ENCODE measurements at places on chromosomes 11 and 22.

- no peak for DNase-seq
Observed at GRCh38 chr22:50739894-50740293, 1.9 kb downstream of the ACR start.

DNA sequence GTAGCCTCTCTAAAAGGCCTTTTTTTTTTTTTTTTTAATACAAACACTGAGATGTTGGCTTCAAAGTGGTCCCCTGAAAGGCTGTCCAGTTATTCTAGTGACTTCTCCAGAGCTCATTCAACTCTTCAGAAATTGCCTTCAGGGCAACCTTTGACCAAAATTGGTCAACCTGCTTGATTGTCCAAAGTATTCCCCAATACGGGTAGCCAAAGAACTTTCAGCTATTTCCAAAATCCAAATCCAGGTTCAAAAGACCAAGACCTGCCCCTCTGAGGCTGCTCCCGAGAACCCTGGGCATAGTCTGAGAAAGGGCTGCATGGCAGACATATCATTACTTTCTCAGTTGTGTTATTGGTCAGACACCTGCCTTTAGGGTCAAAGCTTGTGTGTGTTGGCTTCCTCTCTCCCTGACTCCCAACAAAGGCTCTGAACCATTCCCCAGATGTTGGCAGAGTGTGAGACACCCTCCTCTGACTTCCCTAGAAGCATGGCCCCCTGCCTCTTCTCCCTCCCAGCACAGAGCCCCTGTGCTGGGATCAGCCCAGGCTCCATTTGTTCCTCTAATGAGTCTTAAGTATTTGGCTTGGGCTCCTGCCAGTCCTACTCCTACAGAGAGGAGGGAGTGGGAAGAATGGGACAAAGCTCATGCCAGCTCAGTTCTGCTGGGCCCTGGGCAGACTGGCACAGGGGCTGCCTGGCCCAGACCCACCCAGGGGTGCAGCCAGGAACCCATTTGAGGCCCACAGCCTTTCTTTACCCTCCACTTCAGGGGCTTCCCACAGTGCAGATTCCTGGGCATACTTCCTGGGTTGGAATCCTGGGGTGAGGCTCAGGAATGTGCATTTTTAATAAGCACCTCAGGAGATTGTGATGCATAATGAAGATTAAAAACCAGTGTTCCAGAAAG lies 30.3 kb downstream of the TNKS1BP1 start:
- DNase-seq: no peak

DNA sequence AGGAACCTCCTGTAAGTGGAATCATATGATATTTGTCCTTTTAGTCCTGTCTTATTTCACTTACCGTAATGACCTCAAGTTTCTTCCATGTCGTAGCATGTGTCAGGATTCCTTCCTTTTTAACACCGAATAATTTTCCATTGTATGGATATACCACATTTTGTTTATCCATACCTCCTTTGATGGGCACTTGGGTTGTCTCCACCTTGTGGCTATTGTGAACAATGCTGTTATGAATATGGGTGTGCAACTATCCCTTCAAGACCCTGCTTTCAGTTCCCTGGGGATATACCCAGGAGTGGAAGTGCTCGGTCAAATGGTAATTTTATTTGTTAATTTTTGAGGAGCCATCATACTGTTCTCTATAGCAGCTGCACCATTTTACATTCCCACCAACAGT lies 244.9 kb upstream of the BLID start:
- no peak for DNase-seq

GRCh38 chr22:29530716-29531115 lies 22.8 kb downstream of the THOC5 start:
- no peak for DNase-seq

DNA sequence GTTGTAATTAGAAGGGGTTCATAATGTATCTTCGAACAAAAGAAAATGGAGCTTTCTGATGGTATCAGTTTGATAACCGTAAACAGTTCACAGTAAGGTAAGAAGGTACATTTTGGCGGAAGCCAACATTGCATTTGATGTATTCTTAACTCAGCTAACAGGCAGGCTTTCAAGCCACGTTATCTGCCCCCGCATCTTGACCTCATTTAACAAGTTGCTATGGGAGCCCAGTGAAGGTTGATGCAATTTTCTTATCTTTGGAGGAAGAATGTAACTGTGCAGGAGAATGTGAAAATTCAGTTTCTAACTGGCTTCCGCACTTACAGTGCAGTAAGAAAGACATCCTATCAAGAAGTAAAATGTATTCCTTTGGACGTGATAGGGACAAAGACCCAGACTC lies 110.6 kb downstream of the ETS1 start:
- peak; percentile 55 for DNase-seq

DNA sequence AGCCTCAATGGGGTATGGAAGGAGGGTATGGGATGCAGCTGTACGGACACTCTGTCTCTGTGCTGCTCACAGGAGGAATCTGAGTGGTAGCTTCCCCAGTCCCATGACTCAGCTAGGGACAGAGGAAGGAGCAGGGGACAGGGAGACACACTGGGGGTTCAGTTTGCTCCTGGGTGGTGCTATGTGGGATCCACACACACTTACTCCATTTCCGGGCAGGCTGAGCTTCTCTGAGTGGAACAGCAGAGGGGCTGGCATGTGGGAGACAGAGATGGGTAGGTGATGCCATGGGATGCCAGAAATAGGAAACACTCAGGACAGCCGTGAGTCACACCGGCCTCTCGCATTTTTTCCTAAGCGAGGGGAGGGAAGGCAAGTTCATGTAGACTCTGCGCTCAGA lies 59.2 kb upstream of the KIRREL3 start:
- DNase-seq: no peak

DNA sequence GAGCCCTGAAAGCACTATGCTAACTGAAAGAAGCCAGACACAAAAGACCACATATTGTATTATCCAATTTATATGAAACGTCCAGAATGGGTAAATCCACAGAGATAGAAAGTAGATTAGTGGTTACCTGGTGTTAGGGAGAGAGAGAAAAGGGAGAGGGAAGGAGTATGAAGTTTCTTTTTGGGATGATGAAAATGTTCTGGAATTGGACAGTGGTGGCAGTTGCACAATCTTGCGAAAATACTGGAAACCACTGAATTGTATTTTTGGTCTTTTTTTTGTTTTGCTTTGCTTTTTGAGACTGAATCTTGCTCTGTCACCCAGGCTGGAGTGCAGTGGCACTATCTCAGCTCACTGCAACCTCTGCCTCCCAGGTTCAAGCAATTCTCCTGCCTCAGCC lies 63.5 kb downstream of the MRTFA start:
- DNase-seq: no peak

DNA sequence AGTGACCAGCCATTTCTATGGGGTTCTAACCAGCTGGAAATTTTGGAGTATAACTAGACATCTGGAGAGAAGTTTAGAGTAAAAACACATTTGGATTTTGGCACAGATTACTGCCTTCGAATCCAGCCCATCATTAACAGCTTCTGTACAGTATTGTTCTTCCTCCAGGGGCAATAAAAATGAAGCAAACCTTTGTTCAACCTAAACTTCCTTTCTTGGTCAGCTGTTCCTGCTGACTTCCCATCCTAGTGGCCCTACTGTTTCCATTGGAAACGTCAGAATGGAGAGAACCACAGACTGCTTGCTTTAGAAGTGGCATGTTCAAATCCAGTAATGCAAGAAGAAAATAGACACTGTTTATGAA lies 203.7 kb upstream of the MTMR2 start:
- DNase-seq: no peak

All from activated CD8-positive, alpha-beta memory T cell treated with anti-CD3 and anti-CD28 coated beads for 4 hours (primary cell).